ENCODE measurements at places on chromosomes 1 and 21.

- DNase-seq, result no peak
Observed at GRCh38 chr1:60118085-60118484, 44.5 kb upstream of the C1orf87 start.

DNA sequence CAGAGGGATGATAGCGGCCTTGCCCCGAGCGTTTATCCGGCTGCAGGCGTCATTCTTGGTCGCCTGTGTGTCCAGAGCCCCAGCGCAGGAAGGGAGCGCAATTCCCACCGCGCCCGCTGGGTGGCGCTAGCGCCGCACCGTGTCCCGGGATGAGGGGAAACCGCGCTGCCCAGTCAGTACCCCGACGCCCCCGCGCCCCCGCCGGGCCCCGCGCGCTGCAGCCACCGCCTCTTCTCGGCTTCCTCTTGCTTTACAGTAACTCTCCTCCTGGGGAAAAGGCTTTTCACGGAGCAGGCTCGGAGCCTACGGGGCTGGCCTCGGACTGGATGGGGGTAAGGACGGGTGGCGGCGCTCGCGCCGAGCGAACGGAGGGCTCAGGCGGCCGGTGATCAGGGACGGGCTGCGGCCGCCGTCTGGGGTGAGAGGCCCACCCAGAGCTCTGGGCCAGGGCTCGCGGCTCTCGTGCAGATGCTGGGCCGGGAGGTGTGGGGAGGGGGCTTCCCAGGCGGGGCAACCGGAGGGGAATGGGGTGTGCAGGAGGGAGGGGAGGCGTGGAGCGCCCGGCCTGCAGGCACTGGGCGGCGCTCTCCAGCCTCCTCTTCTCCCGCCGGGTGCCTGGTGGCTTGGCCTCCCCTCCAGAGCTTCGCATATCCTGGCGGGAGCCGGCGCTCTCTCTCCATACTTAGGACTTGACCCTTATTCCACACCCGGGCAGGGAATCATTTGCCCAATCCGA lies 29.8 kb downstream of the TEX35 start:
- peak; percentile 93 for DNase-seq

DNA sequence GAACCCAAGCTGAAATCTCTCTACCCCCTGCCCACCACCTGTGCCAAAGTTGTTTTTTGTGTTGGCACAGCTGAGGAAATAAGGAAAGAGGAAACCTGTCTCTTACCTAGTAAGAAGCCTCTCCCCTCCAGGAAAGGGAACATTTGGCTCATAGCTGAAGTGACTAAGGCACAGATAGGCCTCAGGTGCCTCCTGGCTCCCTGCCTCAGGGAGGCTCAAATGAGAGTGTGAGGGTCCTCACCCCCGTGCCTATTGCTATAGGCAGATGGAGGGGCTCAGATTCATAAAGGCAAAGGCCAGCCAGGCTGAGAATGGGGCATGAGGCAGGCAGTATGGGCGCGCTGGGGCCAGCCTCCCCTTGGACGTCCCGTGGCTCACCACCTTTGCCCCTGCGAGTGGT lies 7.4 kb downstream of the SLC30A2 start:
- no peak for DNase-seq

- no peak for DNase-seq
Observed at GRCh38 chr1:222768592-222768991, 31.6 kb downstream of the FAM177B start.

DNA sequence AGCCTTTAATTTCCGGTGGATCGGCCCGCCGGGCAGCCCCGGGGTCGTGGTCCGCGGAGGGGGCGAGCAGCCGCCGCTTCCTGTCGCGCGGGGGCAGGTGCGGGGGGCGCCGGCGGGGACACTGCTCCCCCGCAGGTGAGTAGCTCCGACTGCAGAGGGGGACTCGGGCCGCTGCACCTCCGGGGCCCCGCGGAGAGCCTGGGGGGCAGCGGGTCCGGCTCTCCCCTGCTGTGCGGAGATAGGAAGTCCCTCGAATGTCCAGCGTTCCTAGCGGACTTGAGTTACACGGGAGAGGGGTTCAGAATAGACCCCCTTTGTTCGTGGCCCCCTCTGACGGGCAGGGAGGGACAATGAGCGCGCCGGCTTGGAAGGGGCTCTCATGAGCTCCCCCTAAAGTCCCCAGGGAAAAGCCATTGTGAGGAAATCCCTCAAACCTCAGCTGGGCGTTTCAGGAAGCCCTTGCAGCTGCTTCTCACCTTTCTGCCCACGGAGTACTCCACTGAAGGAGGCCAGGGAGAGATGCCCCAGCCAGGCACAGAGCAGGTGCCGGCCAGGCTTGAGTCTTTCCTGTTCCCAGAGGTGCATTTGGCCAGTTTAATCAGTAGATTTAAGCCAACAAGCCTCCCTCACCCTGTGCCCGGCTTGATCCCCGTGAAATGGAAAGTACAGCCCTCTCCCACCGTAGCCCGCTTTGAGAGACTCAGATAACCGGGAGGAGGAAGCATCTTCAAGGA lies 925 bp downstream of the PDE9A start:
- peak; percentile 50 for DNase-seq

- DNase-seq, result no peak
Observed at GRCh38 chr1:235932090-235932510, 65.4 kb upstream of the LYST start.

- no peak for DNase-seq
Observed at GRCh38 chr1:54989473-54989872, 9.0 kb downstream of the TMEM61 start.

GRCh38 chr1:178418284-178418955 lies 78.3 kb downstream of the CLEC20A start:
- no peak for DNase-seq

DNA sequence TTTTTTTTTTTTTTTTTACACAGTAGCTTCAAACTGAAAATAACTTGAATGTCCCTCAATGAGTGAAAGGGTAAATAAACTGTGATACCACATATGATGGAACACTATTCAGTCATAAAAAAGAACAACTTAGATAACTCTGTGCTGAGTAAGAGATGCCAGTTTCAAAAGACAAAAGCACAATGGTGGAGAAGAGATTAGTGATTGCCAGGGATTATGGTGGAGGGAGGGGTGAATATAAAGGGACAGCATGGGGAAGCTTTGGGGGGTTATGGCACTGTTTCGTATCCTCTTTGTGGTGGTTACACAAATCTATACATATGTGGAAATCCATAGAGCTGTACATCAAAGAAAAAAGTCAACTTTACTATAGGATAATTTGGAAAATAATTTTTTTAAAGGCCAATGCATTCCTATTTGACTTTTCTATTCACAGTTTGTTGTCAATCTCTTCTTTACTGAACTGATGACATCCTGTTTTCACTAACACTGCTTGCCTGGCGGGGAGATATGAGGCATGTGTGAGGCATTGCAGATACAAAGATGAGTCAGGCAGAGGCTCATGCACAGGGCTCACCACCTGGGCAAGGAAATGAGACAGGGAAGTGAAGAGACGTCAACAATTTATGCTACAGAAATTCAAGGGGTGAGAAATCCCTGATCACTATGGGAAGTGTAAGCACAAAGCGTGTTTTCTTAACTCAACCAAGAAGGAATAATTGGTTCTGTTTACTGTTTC lies 302.7 kb downstream of the DUSP10 start:
- no peak for DNase-seq

Measured in HEK293T (cell line).